ENCODE measurements at places on chromosomes 11 and 22.

GRCh38 chr11:85844439-85845123 lies 10.6 kb upstream of the CCDC83 start:
- no peak for DNase-seq

DNA sequence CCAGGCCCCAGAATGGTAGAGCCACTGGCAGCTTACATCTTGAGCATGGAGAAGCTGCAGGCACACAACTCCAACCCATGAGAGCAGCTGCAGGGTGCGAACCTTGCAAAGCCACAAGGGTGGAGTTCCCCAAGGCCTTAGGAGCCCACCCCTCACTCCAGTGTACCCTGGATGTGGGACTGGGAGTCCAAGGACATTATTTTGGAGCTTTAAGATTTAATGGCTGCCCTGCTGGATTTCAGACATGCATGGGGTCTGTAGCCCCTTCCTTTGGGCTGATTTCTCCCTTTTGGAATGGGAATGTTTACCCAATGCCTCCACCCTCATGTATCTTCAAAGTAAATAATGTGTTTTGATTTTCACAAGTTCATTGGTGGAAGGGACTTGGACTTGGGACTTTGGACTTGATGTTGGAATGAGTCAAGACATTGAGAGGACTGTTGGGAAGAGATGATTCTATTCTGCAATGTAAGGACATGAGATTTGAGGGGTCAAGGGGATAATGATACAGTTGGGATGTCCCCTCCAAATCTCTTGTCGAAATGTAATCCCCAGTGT lies 1.1 kb upstream of the KRTAP5-7 start:
- DNase-seq, result no peak

DNA sequence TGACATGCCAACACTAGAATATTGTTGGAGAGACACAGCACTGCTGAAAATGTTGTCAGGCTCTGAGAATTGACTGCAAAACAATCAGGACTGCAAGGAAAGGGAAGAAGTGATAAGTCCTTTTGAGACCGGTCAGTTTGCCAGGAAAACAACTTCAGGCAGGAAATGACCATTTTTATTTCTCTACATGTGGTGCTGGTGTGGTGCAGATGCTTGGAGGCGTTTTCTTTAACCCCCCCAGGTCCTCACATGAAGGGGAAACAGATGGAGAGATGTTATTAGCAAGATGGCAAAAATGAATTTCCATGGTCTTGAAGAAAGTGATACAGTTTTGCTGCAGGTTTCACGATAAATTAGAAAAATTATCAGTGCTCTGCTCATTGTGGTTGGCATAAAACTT lies 5.7 kb downstream of the AP2A2 start:
- DNase-seq, result no peak

DNA sequence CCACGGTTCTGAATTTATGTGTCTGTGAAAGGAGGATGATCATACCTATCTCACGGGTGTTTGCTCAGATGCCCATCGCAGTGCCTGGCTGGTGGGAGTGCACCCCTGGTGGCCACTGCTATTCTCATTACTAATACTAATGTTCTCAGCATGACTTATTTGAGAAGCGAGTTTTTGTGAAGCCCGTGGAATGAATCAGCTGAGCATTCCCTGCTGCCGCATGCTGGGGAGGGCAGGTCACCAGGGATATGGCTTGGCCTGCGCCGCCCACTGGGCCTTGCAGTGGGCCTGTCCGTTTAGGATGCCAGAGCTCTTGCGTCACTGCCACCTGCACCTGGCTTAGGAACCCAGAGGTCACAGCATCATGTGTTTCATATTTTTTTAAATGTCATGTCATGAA lies 16.9 kb downstream of the CTTN start:
- no peak for DNase-seq

- peak; percentile 79 for DNase-seq
Measured at GRCh38 chr11:27720277-27720830, 20.1 kb upstream of the BDNF start.

DNA sequence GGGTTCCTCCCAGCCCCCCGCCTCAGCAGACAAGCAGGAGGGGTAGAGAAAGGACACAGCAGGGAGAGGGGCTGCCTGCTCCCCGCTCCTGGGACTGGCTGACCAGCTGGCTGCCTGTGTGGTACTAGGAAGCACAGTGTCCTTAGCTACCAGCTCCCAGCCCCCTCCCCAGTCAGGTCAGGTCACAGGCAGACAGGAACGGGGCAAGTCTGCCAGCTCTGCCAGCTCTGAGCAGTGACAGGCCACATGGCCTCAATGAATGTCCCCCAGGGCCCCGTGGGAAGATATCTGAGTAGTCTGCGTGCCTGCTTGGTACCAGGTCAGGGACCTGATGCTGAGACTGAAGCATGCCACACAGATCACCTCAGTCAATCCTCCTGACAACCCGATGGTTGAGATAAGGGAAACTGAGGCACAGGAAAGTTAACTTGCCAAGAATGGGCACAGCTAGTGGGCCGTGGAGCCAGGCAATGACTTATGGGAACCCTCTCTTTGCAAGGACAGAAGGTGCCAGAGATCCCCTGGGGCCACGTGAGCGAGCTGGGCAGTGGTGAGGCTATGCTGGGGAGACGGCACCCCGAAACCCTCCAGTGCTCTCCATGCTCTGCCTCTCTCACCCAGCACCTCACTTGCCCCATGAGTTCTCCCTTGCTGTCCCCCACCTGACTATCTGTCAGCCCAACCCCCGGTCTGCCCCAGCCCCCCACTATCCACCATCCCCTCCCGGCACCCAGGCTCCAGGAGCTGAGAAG lies 13.8 kb upstream of the MFNG start:
- DNase-seq, result no peak

DNA sequence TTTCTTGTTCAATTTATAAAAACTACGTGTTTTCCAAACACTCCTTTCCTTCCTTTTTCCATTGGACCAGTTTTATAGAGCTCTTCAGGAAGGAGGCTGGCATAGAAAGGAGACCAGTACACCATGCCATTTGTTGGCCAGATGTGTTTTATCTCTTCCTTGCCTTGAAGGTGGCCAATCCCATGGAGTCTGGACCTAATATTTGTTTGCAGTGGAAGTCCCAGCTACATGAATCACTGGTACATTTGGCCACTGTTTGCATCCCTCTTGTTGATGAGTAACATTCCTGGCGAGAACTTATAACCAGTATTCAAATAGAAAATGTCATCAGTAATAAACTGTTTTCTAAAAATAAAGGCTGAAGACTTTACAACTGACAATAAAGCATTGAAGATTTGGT lies 110.2 kb downstream of the ANO3 start:
- DNase-seq, result no peak

DNA sequence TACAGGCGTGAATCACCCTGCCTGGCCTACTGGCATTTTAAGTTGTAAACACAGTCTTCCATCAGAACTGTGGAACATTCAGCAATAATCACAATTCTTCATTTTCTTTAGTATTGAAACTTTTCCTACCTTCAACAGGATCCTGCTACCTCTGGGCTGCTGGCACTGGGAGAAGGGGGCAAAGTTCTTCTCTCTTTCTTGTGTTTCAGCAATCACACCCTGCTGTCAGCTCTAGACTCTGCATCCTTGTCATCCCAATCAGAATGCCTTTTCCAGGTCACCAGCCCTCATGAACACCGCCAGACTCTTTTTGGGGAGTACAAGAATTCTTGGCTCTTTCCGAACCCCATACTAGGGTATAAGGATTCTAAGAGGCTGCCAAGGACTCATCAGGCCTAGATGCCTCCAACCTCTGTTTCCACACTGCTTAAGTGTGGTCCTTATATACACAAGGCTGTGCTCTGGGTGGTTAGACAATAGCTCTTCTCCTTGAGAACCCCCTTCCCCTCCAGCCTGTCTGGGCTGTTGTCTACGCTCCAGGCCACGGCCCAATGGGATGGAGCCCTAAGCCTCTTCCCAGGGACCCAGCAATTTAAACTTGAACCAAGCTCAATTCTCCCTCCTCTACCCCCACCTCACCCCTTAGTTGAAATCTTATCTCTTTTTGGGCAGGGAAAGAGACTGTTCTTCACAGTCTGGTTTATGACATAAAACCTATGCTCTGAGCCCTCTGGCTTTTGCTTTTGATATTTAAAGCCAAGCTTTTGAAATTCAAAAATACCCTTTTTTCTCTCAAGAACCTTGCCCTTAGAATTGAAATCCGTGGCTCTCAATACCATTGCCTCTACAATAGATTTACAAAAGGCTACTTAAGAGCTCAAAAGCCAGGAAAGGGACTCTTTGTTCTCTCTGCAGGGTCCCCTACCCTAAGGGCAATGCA lies 327.4 kb downstream of the BUD13 start:
- no peak for DNase-seq

DNA sequence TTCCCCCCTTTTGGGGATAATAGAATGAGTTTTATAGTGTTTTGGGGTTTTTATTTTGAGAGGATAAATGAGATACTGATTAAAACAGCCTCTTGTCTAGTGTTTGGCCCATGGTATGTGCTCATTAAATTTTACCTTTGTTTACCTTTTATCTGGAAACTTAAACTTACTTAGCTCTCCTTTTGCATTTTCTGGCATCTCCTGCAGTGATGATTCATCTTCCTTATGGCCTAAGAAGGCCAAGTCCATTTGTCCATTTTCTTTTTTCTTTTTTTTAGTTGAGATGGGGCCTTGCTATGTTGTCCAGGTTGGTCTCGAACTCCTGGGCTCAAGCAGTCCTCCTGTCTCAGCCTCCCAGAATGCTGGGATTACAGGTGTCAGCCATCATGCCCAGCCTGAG lies 156.3 kb downstream of the COMMD9 start:
- no peak for DNase-seq

GRCh38 chr11:73330569-73331093 lies 22.6 kb downstream of the ARHGEF17 start:
- peak; percentile 36 for DNase-seq

- no peak for DNase-seq
Measured at GRCh38 chr11:69008737-69009440, 4.2 kb downstream of the MRGPRF start.

DNA sequence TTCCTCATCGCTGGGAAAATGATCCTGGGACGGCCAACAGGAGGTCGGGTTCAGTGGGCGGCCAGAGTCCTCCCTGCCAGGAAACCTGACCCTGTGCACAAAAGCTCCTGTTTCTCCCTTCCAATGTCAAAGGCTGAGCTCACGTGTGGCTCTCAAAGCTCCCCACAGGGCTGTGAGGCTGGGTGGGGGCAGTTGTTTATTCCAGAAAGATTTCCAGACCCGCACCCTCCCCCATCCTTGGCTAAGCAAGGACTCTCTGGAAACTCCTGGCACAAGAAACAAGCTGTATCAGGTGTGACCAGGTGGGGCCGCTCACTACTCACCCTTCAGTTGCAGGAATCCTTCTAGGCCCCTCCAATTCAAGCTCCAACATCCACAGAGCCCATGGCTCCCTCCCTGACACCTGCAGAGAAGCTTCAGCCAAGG lies 131.9 kb downstream of the SHANK2 start:
- peak; percentile 71 for DNase-seq

- no peak for DNase-seq
Measured at GRCh38 chr11:134086376-134086775, 17.5 kb downstream of the JAM3 start.

DNA sequence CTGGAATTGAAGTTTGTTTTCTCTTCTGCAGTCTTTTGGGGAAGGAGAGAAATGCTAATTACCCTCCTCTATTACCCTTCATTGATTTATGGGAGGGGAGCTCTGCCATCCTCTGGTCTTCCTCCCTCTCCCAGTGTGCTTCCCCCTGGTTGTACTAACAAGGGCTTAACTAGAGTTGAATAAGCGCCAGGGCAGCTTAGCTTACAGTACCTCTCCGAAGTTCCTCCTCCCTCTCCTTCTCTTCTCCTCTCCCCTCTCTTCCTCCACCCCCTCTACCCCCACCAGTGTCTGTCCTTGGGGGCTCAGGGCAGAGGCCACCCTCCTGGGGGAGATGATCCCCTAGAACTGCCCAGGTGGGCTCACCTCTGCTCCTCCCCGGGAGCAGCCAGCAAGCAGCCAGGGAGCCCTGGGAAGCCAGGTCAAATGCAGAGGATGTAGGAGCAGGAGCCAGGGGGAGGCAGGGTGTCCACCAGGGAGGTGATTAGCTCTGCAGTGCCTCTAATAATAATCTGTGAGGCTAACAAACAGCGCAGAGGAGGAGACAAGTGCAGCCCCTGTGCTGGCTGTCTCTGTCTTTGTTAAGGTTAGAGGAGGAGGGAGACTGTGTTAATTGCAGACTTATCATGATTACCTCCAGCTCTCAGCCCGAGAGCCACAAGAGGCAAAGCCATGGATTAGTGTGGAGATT lies 191.6 kb upstream of the CADM1 start:
- DNase-seq, result peak; percentile 89

- DNase-seq, result no peak
Measured at GRCh38 chr11:23789200-23789853, 707.5 kb upstream of the LUZP2 start.

DNA sequence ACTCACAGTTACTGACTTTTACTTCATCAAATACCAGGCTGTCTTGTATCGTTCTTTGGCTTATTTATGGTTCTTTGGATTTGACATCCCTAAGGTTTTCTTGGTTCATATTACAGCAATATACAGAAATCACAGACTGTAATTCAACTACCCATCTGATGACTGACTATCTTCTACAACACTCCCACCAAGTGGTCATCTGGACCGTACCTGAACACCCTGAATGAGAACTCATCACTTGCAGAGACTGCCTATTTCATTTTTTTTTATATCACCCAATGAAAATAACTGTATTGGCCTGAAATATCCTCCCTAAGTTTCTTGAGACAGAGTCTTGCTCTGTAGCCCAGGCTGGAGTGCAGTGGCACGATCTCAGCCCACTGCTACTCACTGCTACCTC lies 9.5 kb upstream of the UPB1 start:
- no peak for DNase-seq

DNA sequence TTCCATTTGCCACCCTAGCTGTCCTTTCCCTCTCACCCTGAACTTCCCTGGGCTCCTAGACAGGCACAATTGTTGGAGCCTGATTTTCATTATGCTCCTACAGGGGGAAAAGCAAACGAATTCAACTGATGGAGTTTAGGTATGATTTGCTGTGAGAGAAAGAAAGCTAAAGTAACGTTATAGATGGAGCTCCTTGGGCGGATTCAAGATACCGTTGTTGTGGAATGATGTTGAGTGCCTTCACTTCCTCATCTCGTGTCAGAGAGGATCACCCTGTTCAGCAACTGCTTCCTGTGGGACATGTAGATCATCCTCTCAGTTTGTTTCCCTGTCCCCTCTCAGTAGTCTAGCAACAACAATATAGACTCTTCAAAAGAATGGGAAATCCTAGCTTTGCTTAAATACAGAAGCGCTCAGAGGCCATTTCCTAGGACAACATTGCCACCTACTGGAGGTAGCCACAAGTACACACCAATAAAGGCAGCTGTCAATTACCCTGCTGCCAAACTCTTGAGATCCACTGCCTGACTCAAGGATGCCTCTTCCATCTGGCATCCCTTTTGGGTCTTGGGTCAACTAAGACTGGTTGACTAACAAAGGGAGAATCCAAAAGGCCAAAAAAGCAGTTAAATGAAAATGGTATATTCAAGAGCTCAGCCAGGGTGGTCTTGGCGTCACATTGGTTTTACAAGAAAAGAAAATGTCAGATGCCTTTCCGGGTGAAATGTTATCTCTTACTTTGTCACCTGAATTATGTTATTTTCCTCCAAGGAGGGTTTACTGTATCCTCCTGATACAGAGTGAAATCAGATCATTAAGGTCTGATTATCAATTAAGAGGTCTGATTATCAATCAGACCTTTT lies 13.5 kb upstream of the DTX4 start:
- DNase-seq, result peak; percentile 70

- no peak for DNase-seq
Measured at GRCh38 chr11:15815246-15816195, 540.8 kb downstream of the SOX6 start.

GRCh38 chr11:32184041-32184722 lies 93.3 kb downstream of the RCN1 start:
- DNase-seq, result no peak

Data from NCI-H82 (cell line).